ENCODE measurements at places on chromosomes 16 and 17. TPM values are rescaled to one million over a fixed set of nuclear protein-coding genes. Genes with fewer than 3 reads are reported as not detected.

- DNase-seq: no peak
Observed at GRCh38 chr16:55839115-55839514, 6.2 kb upstream of the CES1 start.

The UTS2R gene
- 1.3 TPM for total RNA-seq

- no peak for DNase-seq
Observed at GRCh38 chr16:3115561-3115960, 3.2 kb downstream of the ZNF205 start.

The COL1A1 gene
- total RNA-seq: 23.4 TPM

- DNase-seq: peak; percentile 46
Observed at GRCh38 chr16:17211797-17212196, 259.0 kb downstream of the XYLT1 start.

GRCh38 chr17:43378766-43379165, 20.0 kb upstream of the ARL4D start:
- no peak for DNase-seq

The SCIMP gene
- not detected for total RNA-seq

DNA sequence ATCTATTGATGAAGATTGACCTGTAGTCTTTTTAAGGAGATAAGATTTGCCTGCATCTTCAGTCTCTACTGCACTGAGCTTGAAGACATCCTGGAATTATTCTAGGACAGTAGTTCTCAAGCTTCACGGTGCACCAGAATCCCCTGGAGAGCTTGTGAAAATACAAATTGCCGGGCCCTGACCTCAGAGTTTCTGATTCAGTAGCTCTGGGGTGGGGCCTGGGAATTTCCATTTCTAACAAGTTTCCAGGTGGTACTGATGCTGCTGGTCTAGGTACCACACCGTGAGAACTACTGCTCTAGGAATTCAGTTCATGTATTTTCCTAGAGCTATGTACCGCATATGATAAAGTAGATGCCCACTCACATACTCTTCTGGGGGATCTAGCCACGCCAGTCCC, 246.1 kb downstream of the HS3ST3B1 start:
- DNase-seq: no peak

DNA sequence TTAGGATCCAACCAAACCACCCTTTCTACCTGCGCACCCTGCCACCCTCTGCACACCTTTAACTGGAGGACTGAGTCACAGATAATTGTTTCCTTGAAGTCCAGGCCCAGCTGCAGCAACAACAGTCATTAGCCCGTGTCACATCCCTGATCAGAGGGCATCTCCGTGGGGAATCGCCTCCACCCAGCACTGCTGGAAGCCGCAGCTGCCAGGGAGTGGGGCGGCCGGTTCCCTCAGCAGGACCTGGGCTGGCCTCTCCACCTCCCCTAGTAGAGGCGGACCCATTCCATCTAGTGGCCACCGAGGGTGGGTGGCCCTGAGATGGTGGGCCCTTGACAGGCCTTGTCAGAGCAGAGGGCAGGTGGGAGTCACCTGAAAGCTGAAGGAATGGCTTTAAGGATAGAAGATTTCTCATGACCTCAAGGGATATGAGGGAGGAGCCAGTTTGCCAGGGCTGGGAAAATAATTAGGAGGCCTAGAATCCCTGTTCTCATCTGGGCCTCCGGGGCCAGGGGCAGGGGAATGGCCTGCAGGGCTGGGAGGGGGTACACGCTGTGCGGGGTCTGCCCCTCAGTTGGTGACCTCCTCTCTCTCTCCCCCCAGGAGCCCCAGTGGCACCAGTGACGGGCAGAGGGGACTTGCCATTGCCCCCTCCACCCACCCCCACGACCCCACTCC, 6.2 kb downstream of the PRSS53 start:
- DNase-seq: no peak

The TBC1D3H gene
- total RNA-seq: not detected

- DNase-seq: no peak
Observed at GRCh38 chr17:41455236-41455635, 11.9 kb downstream of the KRT32 start.

DNA sequence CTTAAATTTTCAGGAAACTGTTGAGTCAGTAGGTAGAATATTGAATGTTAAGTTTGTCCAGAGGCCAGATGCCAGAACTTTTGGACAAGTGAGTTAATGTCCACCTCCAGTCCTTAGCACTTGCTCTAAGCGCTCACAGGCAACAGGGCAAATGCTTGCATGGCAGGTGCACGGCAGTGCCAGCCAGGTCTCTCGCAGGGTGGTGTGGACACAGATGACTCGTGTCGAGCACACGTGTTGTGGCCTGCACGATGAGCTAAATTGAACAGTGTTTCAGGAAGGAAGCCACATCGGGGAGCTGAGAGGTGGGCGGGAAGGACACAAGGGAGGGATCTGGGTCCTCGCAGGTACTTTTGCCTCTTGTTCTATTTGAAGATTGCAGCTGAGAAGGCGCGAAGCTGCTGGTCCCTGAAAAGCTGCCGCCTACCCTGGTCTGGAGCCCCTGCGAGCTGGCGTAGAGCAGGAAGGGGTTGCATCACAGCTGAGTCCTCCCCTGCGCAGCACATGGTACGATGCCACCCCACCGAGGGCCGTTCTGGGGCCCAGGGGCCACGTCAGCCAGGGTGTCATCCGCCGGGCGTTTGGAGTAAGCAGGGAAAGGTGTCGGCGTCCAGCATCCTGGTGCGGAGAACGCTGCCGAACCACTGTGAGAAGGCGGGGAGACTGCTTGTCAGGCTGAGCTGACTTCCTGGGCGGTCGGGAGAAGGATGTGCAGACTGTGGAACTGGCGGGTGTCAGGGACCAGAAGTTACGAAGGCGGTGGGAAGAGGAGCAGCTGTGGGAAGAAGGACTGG, 6.3 kb downstream of the RAB40C start:
- no peak for DNase-seq

DNA sequence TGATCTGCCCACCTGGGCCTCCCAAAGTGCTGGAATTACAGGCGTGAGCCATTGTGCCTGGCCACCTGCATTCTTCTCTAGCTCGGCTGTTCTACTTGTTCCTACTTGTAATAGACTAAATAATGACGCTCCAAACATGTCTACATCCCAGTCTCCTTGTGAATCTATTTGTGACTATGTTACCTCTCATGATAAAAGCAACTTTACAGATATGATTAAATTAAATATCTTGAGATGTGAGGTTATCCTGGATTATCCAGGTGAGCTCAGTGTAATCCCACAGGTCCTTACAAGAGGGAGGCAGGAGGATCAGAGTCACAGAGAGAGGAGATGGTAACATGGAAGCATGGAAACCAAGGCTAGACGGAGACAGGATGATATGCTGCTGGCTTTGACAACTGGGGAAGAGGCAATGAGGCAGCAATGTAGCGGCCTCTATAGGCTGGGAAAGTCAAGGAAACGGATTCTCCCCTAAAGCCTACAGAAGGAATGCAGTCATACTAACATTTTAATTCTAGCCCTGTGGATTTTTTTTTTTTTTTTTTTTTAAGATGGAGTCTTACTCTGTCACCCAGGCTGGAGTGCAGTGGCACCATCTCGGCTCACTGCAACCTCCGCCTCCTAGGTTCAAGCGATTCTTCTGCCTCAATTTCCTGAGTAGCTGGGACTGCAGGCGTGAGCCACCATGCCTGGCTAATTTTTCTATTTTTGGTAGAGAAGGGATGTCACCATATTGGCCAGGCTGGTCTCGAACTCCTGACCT, 5.0 kb upstream of the LASP1 start:
- DNase-seq: no peak

The CCL4 gene
- not detected for total RNA-seq

The RNPS1 gene
- total RNA-seq: 207 TPM

The IL21R gene
- total RNA-seq: 0.12 TPM
